ENCODE measurements at places on chromosomes 12 and 14. TPM values are rescaled to one million over a fixed set of nuclear protein-coding genes. Genes with fewer than 3 reads are reported as not detected.

GRCh38 chr12:126607867-126608266 lies 1542.6 kb downstream of the AACS start:
- no peak for DNase-seq

The C2CD5 gene
- 16.4 TPM for total RNA-seq

The MGAT4C gene
- not detected for total RNA-seq

DNA sequence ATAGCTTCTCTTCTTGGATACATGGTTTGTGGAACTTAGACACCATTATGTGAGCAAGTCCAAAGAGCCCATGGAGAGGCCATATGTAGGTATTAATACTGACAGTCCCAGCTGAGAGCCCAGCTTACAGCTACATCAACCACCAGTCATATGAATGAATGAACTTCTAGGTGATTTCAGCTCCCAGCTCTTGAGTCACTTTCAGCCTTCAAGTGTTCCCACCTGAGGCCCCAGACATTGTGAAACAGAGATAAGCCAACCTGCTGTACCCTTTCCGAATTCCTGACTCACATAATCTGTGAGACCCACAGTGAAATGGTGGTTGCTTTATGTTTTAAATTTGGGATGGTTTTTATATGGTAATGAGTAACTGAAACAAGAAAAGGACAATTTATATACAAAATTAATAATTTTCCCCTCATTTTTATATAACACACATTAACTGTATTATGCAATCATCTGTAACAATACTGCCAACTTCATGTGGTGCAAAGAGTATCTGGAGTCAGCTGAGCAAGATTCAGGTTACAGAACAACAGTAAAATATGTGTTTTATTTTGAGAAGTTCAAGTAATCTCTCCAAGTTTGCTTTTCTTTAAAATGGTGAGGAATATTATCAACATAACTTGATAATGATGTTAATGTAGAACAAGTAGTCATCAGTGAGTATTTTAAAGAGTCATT lies 27.7 kb upstream of the FBXO33 start:
- DNase-seq, result no peak

- no peak for DNase-seq
These were observed 132.8 kb downstream of the RAD51B start for GRCh38 chr14:67952381-67952780.

The RFX4 gene
- total RNA-seq, result not detected

The DLST gene
- 67.5 TPM for total RNA-seq

- DNase-seq, result no peak
These were observed 9.5 kb upstream of the SP7 start for GRCh38 chr12:53345486-53346188.

- no peak for DNase-seq
These were observed 51.6 kb downstream of the GPATCH2L start for GRCh38 chr14:76203086-76204001.

DNA sequence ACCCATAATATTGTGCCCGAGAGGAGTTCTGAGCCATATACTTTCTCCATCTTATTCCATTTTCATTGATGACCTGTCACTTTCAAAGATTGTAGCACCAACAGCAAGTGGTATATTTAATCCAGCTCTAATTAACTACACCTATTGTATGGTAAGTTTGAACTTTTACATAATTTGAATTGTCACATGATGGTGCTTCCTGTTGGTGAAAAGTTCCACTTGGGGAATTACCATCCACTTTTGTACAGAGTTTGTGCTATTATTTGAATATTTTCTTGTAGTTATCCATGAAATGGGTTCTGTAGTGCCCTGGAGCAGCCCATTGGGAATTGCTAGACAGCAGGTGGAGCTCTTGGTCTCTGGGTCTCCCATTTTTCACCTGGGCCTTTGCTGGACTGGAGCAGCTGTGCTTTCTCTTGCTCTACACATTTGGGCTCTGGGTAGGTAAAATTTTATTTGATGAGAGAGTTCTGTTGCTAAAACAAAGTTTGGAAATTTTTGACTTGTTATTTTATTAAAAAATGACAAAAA lies 3.0 kb downstream of the SMCO3 start:
- DNase-seq, result no peak

DNA sequence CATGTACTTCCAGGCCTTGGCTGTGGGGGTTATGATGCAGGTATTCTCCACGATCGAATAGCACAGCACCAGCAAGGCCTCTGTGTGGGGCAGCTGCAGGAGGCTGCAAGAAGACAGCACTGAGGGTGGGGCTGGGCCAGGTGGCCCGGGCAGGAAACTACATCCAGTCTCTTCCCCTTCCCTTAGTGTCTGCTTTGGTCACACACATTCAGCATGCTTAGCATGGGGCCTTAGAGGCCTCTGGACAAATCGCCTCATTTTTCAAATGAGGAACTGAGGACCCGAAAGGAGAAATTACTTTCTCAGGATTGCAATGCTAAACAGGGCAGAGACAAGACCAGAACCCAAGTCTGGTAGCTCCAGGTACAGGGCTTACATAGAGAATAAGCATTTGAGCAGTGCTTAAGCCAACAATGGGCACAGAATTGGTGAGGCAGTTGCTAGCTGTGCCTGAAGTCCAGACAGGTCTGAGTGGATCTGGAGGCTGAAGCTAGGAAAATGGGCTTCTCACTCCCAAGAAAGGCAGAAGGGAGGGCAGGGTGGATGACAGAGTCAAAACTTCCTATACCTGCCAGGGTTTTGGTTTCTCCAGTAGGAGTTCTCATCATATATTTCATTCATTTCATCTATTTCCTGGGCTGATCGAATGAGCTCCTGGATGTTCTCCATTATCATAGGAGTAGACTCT lies 3.5 kb downstream of the ACRBP start:
- no peak for DNase-seq

The ANKS1B gene
- not detected for total RNA-seq

- no peak for DNase-seq
These were observed 86.5 kb downstream of the SRGAP1 start for GRCh38 chr12:63930971-63931370.

The VDR gene
- total RNA-seq, result 4.8 TPM

- DNase-seq, result no peak
These were observed 80.2 kb downstream of the TMCC3 start for GRCh38 chr12:94570161-94570560.

GRCh38 chr12:12214635-12215131 lies 52.2 kb downstream of the LRP6 start:
- peak; percentile 33 for DNase-seq

Measured in K562 (cell line).